ENCODE measurements at places on chromosomes 12 and 14.

GRCh38 chr12:11895421-11896078 lies 175.2 kb upstream of the BCL2L14 start:
- no peak for DNase-seq

GRCh38 chr14:36520601-36521525 lies 831 bp upstream of the NKX2-1 start:
- no peak for DNase-seq

- no peak for DNase-seq
Observed at GRCh38 chr12:88417531-88417930, 162.7 kb downstream of the KITLG start.

GRCh38 chr12:49635656-49636055 lies 12.3 kb downstream of the PRPF40B start:
- no peak for DNase-seq

- DNase-seq = no peak
Observed at GRCh38 chr12:132724506-132725241, 14.0 kb downstream of the PGAM5 start.

DNA sequence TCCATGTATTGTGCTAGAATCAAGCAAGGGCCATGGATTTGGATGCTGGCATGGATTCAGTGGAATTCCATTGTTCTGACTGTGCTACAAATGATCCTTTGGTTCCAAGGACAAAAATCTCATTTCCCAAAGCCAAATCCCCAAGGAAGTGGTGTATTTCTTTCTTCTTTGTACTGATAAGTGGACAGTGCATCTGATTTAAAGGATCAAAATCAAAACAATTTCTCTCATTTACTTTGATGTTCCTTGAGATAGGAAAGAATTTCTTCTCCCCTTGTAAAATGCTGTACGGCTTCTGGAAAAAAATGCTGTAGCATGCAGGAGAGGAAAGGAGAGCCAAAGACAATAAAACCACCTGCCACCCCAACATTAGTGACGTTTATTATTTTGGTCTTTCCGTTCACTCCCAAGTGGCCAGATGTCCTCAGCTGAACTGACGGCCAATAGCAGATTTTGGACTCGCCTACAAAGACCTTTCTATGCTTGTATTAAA lies 185.7 kb downstream of the PRKD1 start:
- no peak for DNase-seq

DNA sequence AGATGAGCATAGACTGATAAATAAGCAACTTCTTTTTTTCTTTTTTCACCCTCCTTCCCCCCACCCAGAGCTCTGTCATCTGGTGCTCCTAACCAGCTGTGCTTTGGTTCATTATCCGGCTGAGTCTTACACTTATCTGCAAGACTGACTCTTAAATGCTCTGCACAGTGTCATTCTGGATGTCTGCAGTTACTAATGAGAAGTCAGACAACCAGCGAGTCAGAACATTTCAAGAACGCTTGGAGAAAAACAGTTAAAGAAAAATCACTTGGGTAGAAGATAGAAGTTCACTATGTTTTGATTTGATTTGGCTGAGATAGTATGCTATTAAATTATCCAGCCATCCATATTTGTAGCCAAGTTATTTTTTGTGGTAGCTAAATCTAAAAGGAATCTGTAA lies 328.9 kb upstream of the PRICKLE1 start:
- DNase-seq = no peak

- no peak for DNase-seq
Observed at GRCh38 chr14:50801706-50802105, 29.3 kb downstream of the NIN start.

DNA sequence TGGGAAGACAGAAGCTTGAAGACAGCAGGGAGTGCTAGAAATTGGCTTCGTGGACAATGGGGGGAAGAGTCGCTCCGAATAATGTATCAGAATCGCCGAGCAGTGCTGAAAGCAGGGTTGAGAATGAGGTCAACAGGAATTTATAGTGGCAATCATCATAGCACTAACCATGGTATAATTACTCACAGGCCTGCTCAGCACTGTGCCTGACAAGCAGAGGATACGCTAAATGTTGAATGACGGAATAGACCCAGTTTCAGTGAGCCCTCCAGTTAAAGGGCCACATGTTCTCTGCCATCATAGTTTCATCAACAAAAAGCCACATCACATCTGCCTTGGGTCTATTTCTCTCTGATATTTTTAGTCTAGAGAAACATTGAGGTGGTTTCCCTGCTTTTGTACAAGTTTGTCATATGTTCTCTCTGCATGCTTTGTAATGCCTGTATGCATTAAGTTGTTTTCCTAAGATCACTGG lies 130.3 kb upstream of the EGLN3 start:
- DNase-seq = no peak

GRCh38 chr14:54893151-54893760 lies 9.4 kb downstream of the GCH1 start:
- DNase-seq = no peak

DNA sequence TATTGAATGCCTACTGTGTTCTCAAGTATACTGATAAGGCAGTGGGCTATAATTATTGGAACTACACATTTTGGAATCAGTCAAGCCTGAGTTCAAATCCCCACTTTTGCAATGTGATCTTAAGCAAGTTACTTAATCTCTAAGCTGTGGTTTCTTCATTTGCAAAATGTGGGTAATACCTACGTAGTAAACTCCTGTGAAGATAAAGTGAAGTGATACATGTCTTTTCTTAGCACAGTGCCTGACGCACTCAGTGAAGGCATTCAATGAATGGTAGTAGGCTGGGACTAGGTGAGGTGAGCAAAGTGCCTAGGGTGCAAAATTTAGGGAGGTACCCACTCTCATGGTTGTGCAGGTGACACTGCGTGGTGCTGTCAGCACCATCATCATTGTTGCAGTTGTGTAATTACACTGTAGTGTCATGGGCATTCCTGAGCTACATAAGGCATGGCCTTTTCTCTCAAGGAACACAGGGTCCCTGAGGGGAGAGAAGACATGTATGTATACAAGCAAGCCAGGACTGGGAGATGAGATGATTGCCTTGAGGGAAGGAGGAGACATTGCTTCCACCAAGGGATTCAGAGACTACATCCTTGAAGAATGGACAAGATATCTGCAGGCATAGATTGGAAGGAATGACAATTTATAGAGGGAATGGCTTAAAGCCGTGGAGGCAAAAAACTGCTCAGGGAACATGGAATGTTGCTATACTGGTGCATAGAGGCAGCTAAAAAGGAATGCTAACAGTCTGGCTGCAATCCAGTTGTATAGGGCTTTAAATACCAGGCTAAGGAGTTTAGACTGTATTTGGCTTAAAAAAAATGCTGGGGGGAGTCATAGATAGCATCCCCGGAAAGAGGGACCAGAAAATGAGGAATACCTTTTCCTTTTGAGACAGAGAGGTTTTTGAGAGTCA lies 129.2 kb upstream of the ARHGAP5 start:
- DNase-seq = no peak

- no peak for DNase-seq
Observed at GRCh38 chr12:65494537-65494936, 216.1 kb downstream of the MSRB3 start.

DNA sequence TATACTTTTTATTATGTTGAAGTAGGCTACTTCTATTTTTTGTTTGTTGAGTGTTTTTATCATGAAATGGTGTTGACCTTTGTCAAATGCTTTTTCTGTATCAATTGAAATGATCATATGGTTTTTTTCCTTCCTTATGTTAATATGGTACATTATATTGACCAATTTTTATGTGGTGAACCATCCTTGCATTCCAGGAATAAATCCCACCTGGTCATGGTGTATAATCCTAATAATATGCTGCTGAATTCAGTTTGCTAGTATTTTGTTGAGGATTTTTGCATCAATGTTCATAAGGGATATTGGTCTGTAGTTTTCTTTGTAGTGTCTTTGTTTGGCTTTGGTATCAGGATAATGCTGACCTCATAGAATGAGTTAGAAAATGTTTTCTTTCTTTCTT lies 10.4 kb downstream of the OR5AU1 start:
- no peak for DNase-seq

DNA sequence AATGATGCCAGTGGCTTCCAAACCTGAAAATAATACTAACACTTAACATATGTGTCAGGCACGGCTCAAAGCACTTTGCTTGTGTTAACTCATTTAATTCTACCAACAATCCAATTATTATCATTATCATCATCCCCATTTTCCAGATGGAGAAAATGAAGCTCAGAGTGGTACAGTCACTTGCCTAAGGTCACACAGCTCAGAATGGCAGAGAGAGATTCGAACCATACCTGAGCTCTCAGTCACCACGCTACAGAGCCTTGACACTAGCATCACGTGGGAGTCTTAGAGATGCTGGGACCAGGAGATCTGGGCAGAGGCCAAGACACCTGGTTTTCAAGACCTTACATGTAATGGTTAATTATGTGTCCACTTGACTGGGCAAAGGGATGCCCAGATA lies 34.2 kb downstream of the DHX37 start:
- DNase-seq = no peak

GRCh38 chr14:35406506-35407305 lies 2.2 kb upstream of the NFKBIA start:
- DNase-seq = no peak

GRCh38 chr12:75977952-75978671 lies 53.5 kb downstream of the PHLDA1 start:
- DNase-seq = no peak

GRCh38 chr14:19754172-19754571 lies 10.8 kb downstream of the OR4Q3 start:
- DNase-seq = no peak

DNA sequence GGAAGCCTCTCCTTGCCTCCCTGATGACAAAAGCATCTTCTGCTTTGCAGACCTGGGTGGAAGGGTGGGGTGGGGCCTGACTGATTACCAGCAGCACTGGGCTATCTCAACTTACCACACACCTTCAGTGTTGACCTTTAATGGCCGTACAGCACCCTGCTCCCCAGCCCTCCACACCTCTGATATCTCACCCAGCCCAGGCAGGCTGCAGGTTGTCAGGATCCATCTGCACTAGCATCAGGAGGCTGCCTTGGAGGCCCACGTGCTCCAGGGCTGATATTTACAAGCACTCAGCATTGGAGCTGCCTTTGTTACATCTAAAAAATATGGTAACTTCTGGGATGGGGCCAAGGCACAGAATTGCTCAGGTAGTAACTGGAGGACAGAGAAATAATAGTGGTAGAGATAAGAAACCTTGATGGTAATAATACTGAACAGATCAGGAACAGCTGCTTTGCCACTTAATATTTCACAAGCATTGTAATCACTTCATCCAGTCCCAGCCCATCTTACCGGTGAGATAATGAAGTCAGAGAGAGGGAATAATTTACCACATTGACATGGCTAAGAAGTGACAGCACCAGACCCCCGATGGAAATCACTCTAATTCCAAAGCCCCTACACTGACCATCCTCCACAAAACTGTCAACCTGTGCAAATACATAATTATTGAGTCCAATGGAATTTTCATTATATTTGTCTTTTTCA lies 125.2 kb upstream of the RFLNA start:
- no peak for DNase-seq

All from left ventricle myocardium inferior (tissue), 1 donor.